ENCODE measurements at places on chromosomes 1 and 21.
A peak's percentile ranks its signal among the peaks of the same experiment; 100 is the strongest.

DNA sequence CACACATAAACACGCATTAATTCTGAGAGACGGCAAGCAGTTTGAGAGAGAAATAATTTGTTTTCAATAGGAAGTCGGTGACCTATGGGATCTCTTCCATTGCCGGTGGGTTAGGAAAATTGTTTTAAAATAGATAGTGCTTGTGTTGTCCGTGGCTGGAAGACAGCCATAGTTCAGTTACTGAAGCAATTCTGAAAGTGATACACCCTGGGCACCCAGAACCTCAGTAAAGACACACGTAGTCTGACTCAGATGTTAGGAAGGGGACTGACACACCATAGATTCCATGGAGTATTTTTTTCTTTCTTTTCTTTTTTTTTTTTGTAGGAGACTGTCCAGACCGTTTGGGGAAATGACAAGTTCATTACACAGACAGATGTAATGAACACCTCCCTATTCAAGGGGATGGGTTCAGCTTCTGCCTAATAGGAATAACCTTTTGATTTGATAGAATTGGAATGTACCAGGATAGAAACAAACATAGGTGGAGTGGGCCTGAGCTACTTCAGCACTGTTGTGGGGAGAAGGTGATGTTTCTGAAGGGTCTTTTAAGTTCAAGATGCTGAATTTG lies 1.6 kb downstream of the C1orf21 start:
- DNase-seq, result no peak

- DNase-seq, result no peak
Measured at GRCh38 chr1:6984986-6985385, 199.7 kb downstream of the CAMTA1 start.

DNA sequence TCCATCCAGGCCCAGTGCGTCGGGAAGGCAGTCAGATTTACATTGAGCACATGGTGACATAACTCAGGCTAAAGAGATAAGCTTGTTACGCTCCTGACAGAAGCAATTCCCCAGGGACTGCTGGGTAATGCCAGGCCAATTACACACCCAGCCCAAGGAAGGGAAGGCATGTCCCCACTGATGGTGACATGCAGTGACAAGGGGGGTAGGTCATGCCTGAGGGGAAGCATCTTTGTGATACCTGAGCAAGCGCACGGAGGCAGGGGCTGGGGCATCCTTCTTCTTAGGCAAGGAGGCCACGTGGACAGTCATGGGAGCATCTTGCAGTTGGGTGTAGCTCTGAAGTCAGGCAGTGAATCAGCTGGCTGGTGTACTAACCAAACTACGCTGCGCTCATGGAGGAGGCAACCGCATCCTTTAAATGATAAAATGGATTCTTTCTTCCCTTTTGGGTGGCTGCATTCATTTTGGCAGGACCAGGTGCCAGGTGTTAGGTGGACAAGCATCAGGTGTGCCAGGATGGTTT lies 39.6 kb upstream of the GRIK3 start:
- no peak for DNase-seq

DNA sequence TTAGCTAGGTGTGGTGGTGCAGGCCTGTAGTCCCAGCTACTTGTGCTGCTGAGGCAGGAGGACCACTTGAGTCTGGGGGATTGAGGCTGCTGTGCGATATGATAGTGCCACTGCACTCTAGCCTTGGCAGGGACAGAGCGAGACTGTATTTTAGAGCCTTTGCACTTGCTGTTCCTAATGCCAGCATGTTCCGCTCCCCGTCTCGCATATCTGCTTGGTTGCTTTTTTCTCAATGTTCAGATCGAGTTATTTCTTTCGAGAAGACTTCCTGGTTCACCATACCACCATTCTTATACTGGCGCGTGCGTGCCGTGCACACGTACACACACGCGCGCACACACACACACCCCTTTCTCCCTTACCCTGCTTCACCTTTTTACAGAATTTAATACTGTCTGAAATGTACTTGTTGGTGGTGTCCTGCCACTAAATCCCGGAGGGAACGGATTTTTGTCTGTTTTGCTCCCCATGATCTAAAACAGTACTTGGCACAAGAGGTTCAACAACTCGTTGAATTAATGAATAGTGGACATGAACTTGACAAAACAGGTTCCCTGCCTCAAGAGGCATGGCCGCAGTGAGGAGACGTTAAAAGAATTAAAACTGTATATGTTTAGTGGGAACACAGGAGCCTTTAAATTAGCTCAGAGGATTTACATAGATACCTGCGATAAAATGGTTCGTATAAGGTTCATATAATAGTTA lies 1.1 kb upstream of the RPRD2 start:
- DNase-seq, result no peak

DNA sequence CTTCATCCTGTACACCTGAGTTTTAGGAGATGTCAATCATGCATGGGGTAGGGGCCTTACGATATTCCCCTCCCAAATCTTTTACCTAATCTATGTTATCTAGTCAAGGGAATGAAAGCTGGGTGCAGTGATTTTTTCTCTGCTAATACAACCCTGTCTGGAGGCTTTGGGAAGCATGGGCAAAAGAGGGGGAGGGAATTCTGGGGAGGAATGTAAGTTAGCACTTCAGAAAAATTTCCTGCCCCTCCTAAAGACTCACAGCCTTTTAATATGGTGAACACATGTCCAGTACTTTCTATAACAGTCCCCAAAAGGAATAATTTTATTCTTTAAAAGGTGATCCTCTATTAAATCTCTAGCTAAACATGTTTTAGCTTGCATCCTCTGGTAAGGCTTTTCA lies 25.6 kb upstream of the PRELP start:
- DNase-seq, result no peak

DNA sequence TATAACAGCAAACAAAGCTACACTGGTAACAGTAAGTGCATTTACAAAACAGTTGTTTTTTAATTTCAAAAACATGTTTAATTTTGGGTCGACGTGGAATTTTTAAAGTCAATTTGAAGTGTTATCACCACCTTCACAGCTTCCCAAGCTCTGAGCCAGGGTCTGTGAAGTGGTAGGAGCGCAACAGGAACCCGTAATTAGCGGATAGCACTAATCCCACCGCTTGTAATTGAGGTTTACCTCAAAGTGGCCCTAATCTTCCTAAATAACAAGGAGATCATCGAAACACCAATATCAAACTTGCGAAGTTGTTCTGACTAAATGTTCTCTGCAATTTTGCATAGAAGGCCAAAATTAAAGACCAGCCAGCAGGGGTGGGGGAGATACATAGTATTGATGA lies 18.8 kb downstream of the LBR start:
- no peak for DNase-seq

DNA sequence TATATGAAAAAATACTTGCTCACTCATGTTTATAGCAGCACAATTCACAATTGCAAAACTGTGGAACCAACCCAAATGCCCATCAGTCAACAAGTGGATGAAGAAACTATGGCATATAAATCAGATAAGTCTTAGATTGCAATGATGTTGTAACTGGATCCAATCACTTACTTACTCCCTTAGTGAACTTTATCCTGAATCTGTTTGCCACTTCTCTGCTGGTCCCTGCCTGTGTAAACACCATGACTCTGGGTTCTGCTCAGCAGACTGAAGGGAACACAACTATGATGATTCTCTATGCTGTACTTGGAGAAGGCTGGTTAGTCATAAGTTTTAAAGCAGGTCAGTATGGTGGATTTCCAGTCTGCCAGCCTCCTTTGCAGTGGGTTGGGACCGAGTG lies 391.2 kb downstream of the RWDD3 start:
- DNase-seq, result no peak

- no peak for DNase-seq
Measured at GRCh38 chr1:162216604-162217003, 147.1 kb downstream of the NOS1AP start.

DNA sequence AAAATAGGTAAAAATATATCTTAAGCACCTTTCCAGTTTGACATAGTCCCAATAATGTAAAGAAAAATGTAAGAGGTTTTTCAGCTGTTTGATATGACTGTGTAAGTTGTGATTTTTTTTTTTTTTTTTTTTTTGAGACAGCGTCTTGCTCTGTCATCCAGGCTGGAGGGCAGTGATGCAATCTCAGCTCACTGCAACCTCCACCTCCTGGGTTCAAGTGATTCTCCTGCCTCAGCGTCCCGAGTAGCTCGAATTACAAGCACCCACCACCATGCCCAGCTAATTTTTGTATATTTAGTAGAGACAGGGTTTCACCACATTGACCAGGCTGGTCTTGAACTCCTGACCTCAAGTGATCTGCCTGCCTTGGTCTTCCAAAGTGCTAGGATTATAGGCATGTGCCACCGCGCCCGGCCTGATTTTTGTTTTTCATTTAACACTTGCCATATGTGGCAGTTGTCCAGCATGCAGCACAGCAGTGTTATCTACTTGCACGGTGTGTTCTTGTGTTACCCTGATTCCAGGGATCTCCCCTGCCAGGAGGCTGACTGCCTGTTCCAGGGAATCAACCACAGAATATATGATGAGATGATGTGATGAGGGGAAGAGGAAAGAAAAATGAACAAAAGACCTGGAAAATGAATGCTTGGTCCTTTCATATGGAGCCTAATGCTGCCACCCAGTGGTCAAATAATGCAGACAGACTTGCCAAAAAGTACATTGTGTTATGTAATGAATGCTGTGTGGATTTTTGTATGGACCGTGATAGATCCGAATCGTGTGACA lies 79.0 kb downstream of the RAVER2 start:
- no peak for DNase-seq

- DNase-seq, result no peak
Measured at GRCh38 chr1:54865238-54866073, 21.5 kb downstream of the DHCR24 start.

- DNase-seq, result no peak
Measured at GRCh38 chr1:82799261-82799660, 998.5 kb downstream of the ADGRL2 start.

- no peak for DNase-seq
Measured at GRCh38 chr21:29289317-29289716, 9.4 kb upstream of the BACH1 start.

DNA sequence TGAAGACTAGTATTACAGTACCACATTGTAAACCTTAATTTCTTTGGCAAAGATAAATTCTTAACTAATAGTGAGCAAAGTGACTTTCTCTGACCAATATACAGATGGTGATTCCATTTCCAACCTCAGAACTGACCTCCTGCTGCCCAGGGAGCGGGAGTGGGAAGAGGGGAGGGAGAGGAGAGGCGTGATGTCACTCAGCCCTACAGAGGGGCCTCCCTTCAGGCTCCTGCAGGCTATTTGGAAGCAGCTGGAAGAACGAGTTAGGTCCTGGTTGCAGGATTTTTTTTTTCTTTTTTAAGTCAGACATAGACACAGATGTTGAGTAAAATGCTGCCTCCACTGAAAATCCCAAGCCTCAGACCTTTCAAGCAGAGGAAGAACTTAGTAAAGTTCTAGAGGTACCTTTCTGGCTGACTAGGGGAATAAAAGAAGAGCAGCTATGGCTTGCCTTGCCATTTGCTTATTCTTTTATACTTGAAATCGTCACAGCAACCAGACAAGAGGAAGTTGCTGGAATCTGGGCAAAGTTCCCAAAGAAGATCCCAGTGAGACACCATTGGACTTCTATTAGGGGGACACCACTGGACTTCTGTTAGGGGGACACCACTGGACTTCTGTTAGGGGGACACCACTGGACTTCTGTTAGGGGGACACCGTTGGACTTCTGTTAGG lies 54.5 kb downstream of the EXO1 start:
- no peak for DNase-seq

DNA sequence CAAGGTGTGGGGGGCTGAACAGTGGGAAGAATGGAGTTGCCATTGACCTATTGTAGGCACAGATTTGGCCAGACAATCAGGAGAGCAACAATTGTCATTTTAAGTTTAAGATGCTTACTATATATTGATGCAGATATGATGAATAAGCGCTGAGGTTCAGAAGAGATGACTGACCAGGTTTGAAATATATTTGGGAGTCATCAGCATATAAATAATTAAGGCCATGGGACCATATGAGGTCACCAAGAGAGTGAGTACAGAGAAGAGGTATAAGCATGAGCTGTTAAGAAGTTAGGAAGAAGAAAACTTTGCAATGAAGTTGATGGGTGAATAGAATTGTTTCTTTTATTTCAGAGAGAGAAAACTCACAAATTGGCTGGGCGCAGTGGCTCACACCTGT lies 4.5 kb upstream of the GADD45A start:
- DNase-seq, result no peak

- DNase-seq, result no peak
Measured at GRCh38 chr1:25568834-25569596, 25.6 kb downstream of the LDLRAP1 start.

GRCh38 chr1:183234660-183235476 lies 48.8 kb downstream of the LAMC2 start:
- DNase-seq, result no peak

GRCh38 chr1:243455760-243456651 lies 200.2 kb downstream of the SDCCAG8 start:
- no peak for DNase-seq

GRCh38 chr1:156704930-156705320 lies 458 bp downstream of the CRABP2 start:
- no peak for DNase-seq

DNA sequence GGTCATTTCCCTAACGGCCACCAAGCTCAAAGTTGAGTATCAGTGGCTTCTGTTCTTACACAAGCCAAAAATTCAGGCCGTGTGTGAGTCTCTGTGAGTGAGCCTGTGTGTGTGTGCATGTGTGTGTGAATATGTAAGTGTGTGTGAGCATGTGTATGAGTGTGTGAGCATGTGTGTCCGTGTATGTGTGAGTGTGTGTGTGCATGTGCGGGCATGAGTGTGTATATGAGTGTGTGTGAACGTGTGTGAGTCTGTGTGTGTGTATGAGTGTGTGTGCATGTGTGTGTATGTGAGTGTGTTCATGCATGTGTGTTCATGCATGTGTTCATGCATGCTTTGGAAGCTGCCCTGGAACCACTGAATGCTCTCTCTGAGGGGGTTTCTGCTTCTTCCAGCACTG lies 105.7 kb downstream of the AJAP1 start:
- no peak for DNase-seq

- DNase-seq, result no peak
Measured at GRCh38 chr1:192284927-192285326, 31.9 kb upstream of the RGS21 start.

DNA sequence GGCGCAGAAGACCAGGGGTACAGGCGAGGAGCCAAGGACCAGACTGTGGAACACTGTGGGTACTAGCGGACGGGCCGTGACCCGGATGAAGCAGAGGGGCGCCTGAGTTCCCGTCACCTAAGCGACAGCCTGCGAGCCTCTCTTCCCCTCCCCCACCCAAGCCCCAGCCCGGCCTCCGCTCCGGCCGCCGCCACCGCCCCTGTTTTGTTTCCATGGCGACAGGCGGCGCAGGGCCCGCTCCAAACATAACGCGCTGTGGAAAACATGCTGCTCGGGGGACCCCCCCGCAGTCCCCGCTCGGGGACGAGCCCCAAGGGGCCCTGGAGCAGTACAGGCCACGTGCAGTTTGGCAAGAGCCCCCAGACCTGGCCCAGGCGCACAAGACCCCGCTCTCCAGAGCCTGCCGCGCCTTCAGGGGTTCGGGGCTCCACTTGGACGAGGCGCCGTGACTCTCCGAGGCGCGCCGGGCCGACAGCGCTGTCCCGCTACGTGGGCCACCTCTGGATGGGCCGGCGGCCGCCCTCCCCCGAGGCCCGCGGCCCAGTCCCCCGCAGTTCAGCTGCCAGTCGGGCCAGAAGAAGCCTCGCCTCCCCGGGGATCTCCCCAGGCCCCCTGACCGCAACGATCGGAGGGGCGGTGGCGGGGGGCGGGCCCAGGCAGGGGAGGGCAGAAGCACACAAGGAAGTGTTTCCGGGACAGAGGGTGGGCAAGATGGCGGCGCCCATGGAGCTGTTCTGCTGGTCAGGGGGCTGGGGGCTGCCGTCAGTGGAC lies at the start of gene MTX1:
TSS of gene MTX1 (plus strand) at position 155 of the 771 bp plus-strand sequence. CDS start at position 265, 110 bp downstream.
- peak; percentile 70 for DNase-seq

Measured in activated naive CD4-positive, alpha-beta T cell (primary cell).